ENCODE measurements at places on chromosomes 6 and 20.

DNA sequence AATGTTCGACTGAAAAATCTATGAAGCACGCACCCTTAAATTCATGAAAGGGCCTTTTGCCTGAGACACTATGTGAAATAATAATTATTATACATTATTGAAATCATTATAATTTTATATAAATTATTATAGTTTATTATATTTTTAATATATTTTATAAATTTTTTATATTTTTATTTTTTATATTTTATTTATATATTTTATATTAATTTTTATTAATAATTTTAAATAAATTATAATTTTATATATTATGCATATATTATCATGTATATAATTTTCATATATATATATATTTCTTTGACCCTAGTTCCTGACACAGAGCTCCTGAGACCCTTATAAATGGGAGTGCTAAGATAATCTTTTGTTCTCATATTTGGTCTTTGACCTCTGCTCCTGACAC lies 13.5 kb downstream of the NCR2 start:
- H3K36me3 ChIP-seq: no peaks in the 10 kb centered on the region
- no peak overlapping the region for H3K4me3 ChIP-seq
- peaks cover 12% of the 10 kb centered on the region for H3K27me3 ChIP-seq
- H3K27ac ChIP-seq: no peak overlapping the region
- DNase-seq: no peak

GRCh38 chr6:152432758-152433157 lies 204.4 kb downstream of the SYNE1 start:
- no peaks in the 10 kb centered on the region for H3K27me3 ChIP-seq
- no peak overlapping the region for H3K27ac ChIP-seq
- no peak for DNase-seq
- no peaks in the 10 kb centered on the region for H3K36me3 ChIP-seq
- no peak overlapping the region for H3K4me3 ChIP-seq

GRCh38 chr6:125728739-125729138 lies 20.7 kb upstream of the HEY2 start:
- no peaks in the 10 kb centered on the region for H3K4me1 ChIP-seq
- H3K4me3 ChIP-seq: no peak overlapping the region
- H3K36me3 ChIP-seq: no peaks in the 10 kb centered on the region

DNA sequence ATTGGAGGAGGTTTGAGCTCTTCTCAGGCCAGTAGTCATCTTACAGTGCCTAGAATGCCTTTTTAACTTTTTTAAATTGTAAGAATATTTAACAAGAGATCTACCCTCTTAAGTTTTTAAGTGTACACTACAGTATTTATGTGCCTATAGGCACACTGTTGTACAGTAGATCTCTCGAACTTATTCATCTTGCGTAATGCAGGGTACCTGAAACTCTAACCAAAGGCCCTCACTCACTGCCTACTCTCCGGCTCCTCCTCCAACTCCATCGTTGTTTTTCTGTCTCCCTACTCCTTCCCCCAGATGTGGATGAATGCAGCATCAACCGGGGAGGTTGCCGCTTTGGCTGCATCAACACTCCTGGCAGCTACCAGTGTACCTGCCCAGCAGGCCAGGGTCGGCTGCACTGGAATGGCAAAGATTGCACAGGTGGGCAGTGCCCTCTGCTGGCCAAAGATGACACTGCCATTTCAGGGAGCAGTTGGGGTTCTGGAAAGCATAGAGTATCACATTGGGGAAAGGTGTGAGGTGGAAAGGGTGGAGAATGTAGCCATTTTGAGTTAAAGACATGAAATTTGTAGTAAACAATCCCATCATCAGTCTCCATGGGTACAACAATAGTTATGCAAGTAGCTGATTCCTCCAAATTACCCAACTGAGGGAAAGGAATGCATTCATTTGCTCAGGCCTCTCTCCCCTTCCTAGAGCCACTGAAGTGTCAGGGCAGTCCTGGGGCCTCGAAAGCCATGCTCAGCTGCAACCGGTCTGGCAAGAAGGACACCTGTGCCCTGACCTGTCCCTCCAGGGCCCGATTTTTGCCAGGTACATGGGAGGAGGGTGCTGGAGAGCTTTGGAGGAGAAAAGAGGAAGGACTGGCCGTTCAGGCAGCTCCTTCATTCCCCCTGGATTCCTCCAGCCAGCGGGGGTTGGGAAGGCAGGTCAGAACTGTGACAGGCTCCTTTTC lies 18.4 kb upstream of the ZNF76 start:
- H3K27me3 ChIP-seq: no peaks in the 10 kb centered on the region
- peaks cover 26% of the 10 kb centered on the region for H3K4me1 ChIP-seq
- no peaks in the 10 kb centered on the region for H3K36me3 ChIP-seq
- DNase-seq: peak; percentile 82

- H3K27me3 ChIP-seq: no peaks in the 10 kb centered on the region
- no peaks in the 10 kb centered on the region for H3K36me3 ChIP-seq
- H3K4me3 ChIP-seq: no peak overlapping the region
- DNase-seq: no peak
- H3K4me1 ChIP-seq: no peaks in the 10 kb centered on the region
These were observed 528.2 kb downstream of the HDGFL1 start for GRCh38 chr6:23097566-23097965.

DNA sequence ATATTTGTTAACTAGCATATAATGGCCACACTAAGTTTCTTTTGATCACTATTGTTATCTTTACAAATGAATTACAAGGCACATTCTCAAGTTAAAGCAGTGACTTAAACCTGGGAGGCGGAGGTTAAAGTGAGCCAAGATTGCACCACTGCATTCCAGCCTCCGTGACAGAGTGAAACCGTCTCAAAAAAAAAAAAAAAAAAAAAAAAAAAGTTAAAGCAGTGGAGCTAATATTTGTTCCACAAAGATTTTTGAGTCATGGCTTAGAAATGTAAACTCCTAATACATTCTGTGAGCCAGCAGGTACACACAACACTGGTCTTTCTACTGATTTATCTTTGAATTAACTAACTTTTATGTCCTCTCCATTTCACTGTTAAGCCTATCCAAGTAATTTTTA lies 221.7 kb upstream of the HTR1E start:
- no peaks in the 10 kb centered on the region for H3K4me1 ChIP-seq
- H3K36me3 ChIP-seq: no peaks in the 10 kb centered on the region
- H3K27me3 ChIP-seq: no peaks in the 10 kb centered on the region
- no peak overlapping the region for H3K4me3 ChIP-seq
- DNase-seq: no peak

DNA sequence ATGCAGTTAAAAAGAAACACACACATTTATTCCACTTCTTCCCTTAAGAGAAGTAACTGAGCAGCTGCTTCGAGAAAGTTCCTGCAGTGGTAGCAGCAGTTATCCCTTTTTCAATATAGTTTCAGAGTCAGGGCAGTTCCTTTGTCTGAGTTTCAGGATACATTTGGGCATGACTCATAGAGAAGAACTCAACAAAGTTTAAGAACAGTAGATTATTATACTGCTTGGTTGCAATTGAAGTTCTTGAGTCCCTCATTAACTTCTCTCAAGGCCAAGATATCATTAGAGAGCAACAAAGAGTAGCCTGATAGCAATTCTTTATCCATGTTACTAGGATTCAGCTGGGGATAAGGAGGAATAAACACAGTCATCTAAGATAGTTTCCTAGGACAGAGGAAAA lies 54.4 kb downstream of the TPD52L1 start:
- DNase-seq: no peak
- no peaks in the 10 kb centered on the region for H3K27me3 ChIP-seq
- peaks cover 7% of the 10 kb centered on the region for H3K4me1 ChIP-seq

DNA sequence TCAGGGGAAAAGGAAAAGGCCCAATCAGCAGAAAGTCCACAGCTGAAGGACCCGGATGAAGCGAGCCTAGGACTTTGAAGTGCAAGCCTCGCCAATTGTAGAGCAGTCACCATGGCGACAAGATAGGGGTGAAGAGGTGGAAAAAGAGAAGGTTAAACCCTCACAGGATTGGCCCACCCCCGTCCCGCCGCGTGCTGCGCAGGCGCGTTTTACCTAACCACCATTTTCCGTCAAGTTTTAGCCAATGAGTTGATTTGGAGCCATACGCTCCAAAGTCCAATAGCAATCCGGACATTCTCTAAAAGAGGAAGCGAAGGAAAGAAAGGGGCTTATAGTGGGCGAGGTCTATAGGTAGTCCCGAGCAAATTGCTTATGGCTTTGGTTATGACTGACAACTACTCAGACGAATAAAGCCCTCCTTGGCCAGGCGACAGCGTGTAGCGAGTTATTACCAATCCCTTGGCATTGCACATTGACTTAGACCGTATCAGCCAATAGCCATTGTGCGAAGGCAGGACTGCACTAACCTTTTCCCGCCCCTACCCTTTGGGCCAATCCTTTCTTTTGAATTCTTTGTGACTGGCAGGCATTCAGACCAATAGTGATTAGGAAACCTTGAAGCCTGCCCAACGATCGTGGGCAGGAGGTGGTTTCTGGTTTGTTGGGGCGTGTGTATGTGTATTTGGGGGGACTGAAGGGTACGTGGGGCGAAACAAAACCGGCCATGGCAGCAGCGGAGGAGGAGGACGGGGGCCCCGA lies at the start of gene RNF5:
Gene RNF5, plus strand, starts transcription at position 618 of the 759 bp plus-strand sequence. Its CDS starts 107 bp downstream, at position 725.
- H3K4me3 ChIP-seq: peak within 1 kb of the TSS; percentile 99
- peak; percentile 99 for DNase-seq
- peak within 1 kb of the TSS; percentile 93 for H3K27ac ChIP-seq
- H3K4me1 ChIP-seq: peaks cover 24% of the 10 kb centered on the region

DNA sequence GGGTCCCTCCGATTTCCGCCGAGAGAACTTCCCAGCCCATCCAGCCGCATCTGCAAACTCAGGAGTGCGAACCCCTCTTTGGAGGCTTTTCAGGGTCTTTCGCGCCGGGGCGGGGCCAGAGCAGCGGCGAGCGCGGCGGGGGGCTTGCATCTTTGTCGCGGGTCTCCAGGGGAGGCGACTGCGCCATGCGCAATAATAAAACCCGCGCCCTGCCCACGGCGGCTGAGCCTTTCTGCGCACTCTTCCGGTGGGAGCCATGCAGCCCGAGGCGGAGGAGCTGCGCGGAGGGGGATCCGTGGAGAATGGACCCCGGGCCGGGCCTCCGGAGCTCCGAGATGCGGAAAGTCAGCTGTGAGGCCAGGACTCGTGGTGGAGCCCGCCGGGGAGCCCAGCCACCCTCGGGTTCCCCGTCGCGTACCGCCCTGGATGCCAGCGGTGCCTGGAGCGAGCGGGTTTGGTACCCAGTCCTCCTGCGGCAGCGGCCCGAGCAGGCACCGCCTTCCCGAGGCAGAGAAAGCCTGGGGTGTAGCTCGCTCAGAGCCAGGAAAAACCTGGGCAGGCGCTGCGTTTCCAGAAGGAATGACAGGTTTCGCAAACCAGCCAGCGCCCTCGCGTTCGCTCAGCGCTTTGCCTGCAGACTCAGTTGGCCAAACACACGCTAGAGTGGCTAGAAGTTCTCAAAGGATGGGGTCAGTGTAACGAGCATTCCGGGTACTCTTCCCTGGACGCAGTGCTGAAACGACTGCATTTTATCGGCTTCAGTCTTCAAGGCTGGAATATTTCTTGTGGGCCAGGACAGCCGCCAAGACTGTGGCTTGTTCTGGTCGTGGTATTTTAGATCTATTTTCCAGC lies 1.2 kb downstream of the AKAP12 start:
- H3K27me3 ChIP-seq: peaks cover 20% of the 10 kb centered on the region
- H3K36me3 ChIP-seq: no peaks in the 10 kb centered on the region
- peak overlapping the region; percentile 96 for H3K4me3 ChIP-seq
- H3K4me1 ChIP-seq: peaks cover 25% of the 10 kb centered on the region

GRCh38 chr6:45491048-45491735 lies 113.5 kb upstream of the SUPT3H start:
- no peaks in the 10 kb centered on the region for H3K36me3 ChIP-seq
- H3K27me3 ChIP-seq: no peaks in the 10 kb centered on the region
- H3K4me3 ChIP-seq: no peak overlapping the region
- no peak for DNase-seq

DNA sequence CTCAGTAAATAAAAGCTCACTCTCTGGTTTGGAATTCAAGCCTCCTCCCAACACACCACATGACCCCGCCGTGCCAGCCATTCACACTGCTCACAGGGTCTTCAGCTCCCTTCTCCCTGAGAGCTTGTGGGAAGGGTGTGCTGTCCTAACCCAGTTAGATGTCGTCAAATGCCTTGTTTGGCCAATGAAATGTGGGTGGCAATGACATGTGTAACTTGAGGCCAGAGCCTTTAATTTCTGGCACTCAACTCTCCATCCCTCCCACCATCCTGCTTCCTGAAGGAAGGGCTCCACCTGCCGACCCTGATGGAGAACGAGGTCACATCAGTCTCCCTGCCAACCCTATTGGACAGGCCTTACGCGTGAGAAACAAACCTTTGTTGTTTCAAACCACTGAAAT lies 224.5 kb upstream of the AGPAT4 start:
- DNase-seq: peak; percentile 84
- no peaks in the 10 kb centered on the region for H3K36me3 ChIP-seq
- H3K27me3 ChIP-seq: no peaks in the 10 kb centered on the region
- no peak overlapping the region for H3K4me3 ChIP-seq
- no peaks in the 10 kb centered on the region for H3K4me1 ChIP-seq
- H3K27ac ChIP-seq: no peak overlapping the region

DNA sequence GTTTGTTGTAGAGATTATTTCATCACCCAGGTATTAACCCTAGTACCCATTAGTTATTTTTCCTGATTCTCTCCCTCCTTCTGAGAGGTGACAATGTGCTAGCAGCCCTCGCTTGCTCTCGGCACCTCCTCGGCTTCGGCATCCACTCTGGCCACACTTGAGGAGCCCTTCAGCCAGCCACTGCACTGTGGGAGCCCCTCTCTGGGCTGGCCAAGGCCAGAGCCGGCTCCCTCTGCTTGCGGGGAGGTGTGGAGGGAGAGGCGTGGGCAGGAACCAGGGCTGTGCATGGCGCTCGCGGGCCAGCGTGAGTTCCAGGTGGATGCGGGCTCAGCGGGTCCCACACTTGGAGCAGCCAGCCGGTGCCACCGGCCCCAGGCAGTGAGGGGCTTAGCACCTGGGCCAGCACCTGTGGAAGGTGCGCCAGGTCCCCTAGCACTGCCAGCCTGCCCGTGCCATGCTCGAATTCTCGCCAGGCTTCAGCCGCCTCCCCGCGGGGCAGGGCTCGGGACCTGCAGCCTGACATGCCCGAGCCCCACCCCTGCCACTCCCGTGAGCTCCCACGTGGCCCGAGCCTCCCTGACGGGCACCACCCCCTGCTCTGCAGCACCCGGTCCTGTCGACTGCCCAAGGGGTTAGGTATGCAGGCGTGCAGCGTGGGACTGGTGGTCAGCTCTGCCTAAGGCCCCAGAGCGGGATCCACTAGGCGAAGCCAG lies 221.9 kb downstream of the WDR27 start:
- no peak for DNase-seq
- no peaks in the 10 kb centered on the region for H3K27me3 ChIP-seq
- H3K36me3 ChIP-seq: no peaks in the 10 kb centered on the region
- no peak overlapping the region for H3K27ac ChIP-seq
- H3K4me1 ChIP-seq: no peaks in the 10 kb centered on the region

GRCh38 chr6:134676307-134677281 lies 273.3 kb downstream of the ALDH8A1 start:
- H3K4me1 ChIP-seq: peaks cover 18% of the 10 kb centered on the region
- no peaks in the 10 kb centered on the region for H3K27me3 ChIP-seq
- DNase-seq: no peak
- H3K4me3 ChIP-seq: no peak overlapping the region
- H3K36me3 ChIP-seq: no peaks in the 10 kb centered on the region
- H3K27ac ChIP-seq: no peak overlapping the region

GRCh38 chr6:79115553-79116182 lies 37.6 kb upstream of the PHIP start:
- H3K36me3 ChIP-seq: no peaks in the 10 kb centered on the region
- H3K4me1 ChIP-seq: no peaks in the 10 kb centered on the region
- no peaks in the 10 kb centered on the region for H3K27me3 ChIP-seq
- no peak for DNase-seq
- H3K27ac ChIP-seq: no peak overlapping the region
